ENCODE measurements at places on chromosomes 1 and 21.

DNA sequence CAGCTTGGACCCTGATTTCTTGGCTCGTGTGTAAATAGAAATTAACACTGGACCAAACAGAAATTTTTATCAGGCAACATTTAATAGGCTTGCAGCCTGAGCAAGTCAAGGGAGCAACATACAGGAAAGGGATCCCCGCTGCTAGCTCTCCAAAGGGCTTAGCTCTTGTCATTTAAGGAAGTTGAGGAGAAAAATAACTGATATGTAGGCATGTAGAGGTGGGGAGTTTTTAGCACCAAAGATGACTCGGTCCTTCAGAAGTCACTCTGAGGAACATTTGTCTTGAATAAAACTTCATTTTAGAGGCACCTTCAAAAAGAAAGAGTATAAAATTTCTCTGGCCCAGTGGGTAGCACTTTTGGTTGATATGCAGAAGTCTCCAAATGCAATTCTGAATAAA is 27.1 kb downstream of the GBP2 start:
- no peak for DNase-seq

DNA sequence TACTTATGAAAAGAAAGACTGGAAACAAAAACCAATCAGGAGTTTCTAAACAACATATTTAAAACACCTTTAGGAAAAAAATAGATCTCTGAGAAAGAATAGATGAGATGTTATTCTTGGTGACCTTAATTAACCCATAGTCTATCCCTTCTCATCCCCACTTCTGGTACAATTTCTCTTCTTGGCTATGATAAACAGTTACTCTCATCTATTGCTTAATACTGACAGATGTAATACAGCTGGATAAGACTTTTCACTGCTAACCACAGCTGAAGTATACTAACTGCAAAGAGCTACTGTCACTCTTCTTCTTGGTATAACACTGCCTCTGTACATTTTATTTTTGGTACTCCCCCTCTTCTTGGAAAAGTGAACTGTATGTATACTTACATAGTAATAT is 15.2 kb downstream of the EXTL2 start:
- no peak for DNase-seq

- DNase-seq, result no peak
Measured at GRCh38 chr1:15251857-15252835, 5.1 kb downstream of the FHAD1 start.

DNA sequence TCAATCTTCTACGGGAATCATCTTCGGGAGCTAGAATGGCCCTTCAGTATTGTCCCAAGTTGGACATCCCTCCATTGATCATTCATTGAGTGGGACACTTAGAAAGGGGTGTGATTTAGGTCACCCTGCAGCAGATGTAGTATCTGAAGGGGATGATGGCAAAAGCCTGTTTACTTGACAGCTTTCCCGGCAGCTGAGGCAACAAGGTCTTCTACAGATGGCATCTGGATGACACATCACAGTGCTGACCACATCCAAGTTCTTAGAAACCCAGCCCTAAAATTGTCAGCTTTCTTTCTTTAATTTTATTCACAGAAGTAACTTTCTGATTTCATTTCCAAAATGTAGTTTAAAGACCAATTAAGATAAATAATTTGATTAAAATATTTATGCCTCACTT is 150.3 kb downstream of the AMY1C start:
- no peak for DNase-seq

DNA sequence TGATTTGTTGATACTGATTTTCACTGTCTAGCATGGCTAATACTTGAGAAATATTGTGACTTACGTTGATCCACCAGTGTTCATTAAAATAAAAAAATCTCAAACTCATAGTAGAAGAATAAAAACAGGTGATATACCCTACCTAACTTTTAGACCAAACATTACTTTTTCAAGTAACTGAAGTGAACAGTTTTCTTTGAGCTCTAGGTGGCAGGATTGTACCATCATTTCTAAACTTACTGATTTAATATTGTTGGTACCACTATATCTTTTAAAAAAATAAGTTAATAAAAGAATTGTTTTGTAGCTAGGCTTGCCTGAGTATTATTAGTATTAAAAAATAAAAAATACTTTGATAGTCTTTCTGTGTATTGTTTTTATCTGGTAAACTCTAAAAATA is 21.5 kb downstream of the CDC73 start:
- no peak for DNase-seq

DNA sequence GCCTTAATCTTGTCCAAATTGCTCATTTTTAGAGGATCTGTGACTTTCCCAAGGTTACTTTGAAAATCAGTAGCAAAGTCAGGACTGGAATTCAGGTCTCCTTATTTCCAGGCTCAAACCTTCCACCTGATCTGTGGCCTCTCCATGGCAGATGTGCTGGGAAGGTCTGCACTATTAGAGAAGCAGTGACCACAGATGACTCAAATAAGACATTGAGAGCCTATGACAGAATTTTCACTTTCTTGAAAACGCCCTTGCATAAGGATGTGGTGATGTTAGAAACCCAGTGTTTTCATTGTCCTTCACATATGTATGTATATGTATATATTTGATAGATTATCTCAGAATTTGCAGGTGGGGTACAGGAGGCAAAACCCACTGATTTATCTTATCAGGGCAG is 45.3 kb downstream of the TTC39A start:
- no peak for DNase-seq

GRCh38 chr1:67575861-67576260 is 109.1 kb upstream of the GADD45A start:
- no peak for DNase-seq

- no peak for DNase-seq
Measured at GRCh38 chr1:22229379-22229778, 86.5 kb upstream of the WNT4 start.
